ENCODE measurements at places on chromosomes 5 and 9.

DNA sequence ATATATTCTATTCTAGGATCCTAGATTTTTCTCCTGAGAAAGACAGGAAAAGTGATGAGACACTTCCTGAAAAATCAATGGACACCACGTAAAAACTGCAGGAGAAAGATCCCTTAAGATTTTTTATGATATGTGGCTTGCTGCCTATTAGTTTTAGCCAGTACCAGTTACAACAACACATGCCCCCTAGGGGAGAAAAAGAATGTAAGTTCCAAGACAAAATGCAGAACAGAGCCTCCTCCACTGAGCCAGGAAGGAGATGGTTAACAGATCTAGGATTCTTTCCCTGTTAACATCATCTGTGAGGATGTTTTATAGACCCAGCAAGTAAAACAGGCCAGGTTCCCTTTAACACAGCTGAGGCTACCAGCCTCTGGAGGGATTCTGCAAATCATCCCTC, 574.7 kb downstream of the TLE4 start:
- DNase-seq = no peak

GRCh38 chr9:112033237-112034215, 136.9 kb downstream of the UGCG start:
- no peak for DNase-seq

- DNase-seq = no peak
These were observed 1.2 kb upstream of the PHF2 start for GRCh38 chr9:93574900-93575795.

DNA sequence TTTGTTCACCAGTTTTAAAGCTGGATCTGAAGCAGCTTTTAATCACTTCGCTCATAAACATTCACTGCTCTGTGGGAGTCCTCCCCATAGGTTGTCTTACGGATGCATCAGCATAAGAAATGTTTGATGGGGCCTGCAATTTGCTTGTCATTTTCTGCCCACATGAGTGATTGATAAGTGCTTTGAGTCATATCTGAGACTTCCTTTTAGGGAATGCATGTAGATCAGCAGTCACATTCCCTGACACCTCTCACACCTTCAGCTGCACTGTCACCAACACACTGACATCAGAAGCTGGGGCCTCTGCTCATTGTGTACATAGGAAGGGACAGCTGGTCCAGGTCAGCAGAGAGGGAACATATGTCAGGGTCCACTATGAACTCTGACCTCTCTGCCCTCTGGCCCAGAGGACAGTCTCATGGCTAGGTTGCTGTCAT, 84.1 kb upstream of the SPATA31D4 start:
- DNase-seq = no peak

GRCh38 chr9:115746496-115746895, 407.1 kb upstream of the PAPPA start:
- DNase-seq = no peak
